ENCODE measurements at places on chromosomes 5 and 9. TPM values are rescaled to one million over a fixed set of nuclear protein-coding genes. Genes with fewer than 3 reads are reported as not detected.

EGFL7 gene
- 82.5 TPM for total RNA-seq

RAD17 gene
- total RNA-seq: 19.0 TPM

SLC25A2 gene
- 0.17 TPM for total RNA-seq

CARTPT gene
- not detected for total RNA-seq

NCS1 gene
- total RNA-seq: 19.9 TPM

ECSCR gene
- total RNA-seq: 21.2 TPM

PCDHGA2 gene
- 7.1 TPM for total RNA-seq

FOXD4L5 gene
- total RNA-seq: 0.11 TPM

HMCN2 gene
- total RNA-seq: 4.2 TPM

PCDHA9 gene
- not detected for total RNA-seq

GABRA6 gene
- total RNA-seq: not detected

LECT2 gene
- not detected for total RNA-seq

GRXCR2 gene
- total RNA-seq: 8.0 TPM

NDUFA8 gene
- 264 TPM for total RNA-seq

ZNF658 gene
- total RNA-seq: 12.0 TPM

ZNG1F gene
- total RNA-seq: 2.1 TPM

PSAT1 gene
- 2.3 TPM for total RNA-seq

PCDHA11 gene
- 0.42 TPM for total RNA-seq

IFNB1 gene
- not detected for total RNA-seq

SLC36A2 gene
- total RNA-seq: not detected

C9 gene
- not detected for total RNA-seq

FGD3 gene
- 2.5 TPM for total RNA-seq

IQGAP2 gene
- 9.2 TPM for total RNA-seq

CCDC187 gene
- total RNA-seq: not detected

SLC27A6 gene
- 29.1 TPM for total RNA-seq

OMD gene
- total RNA-seq: 17.1 TPM

SLC35A4 gene
- 70.0 TPM for total RNA-seq

MUSK gene
- total RNA-seq: 4.7 TPM

FAM151B gene
- 3.4 TPM for total RNA-seq

NTRK2 gene
- total RNA-seq: 55.3 TPM

GPSM1 gene
- total RNA-seq: 90.6 TPM

OR1Q1 gene
- total RNA-seq: not detected

GABRB2 gene
- 0.06 TPM for total RNA-seq

CCDC192 gene
- not detected for total RNA-seq

MYOT gene
- total RNA-seq: 12.5 TPM

AHRR gene
- total RNA-seq: 2.8 TPM

HTR1A gene
- total RNA-seq: not detected

F2RL1 gene
- total RNA-seq: 1.4 TPM

BAAT gene
- 0.14 TPM for total RNA-seq

ACTBL2 gene
- not detected for total RNA-seq

SPINK4 gene
- total RNA-seq: not detected

PDCD1LG2 gene
- 2.4 TPM for total RNA-seq

PROB1 gene
- 30.4 TPM for total RNA-seq

TAF11L5 gene
- total RNA-seq: not detected

OTP gene
- total RNA-seq: not detected

LURAP1L gene
- 2.8 TPM for total RNA-seq

FUT7 gene
- total RNA-seq: 0.09 TPM

SLCO6A1 gene
- total RNA-seq: not detected

WDR36 gene
- 14.8 TPM for total RNA-seq
